ENCODE measurements at places on chromosomes 13 and 19.
A peak's percentile ranks its signal among the peaks of the same experiment; 100 is the strongest.

GRCh38 chr13:61989978-61990377 lies 574.3 kb upstream of the PCDH20 start:
- DNase-seq = no peak

DNA sequence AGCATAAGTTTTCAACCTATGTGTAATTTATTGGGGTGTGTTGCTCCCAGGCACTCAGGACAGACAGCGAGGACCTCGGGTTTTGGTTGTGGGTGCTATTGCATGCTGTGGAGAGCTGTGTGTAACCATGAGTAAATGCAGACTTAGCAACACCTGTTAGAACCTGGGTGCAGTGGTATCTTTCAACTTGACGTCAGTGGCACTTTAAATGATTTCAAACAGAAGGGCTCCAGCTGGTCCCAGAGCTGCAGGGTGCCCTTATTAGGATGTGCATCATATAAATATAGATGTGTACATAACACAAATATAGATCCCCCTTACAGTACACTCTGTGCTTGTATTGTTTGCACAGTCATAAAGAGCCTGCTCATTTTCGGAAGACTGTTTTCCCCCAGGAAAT lies 228.3 kb upstream of the IRS2 start:
- no peak for DNase-seq

GRCh38 chr13:92864584-92865284 lies 361.9 kb upstream of the GPC6 start:
- DNase-seq = no peak

DNA sequence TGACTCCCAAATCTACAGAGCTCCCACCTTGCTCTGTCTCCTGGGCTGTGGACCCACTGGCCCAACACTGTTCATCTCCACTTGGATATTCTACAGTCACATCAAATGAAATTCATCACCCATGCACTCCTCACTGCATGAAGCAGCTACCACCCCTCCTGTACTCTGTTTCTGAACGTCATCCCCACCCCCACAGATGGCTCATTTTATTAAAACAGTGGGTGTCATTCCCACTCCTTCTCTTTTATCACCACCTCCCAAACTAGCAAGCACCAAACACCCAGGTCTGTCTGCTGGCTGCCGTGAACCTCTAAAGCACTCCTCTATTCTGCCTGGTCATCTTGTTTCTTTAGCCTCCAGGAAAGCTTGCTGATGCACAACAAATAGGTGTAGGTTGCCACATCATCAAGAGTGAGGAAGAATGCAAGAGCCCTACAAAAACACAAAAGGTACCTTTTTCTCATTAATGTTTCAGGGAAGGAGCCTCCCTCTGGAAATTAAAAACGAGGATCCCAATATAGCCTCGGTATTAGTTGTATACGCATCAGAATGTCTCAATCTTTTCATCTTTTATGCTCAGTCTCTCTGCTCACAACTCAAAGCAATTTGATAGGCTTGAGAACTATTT lies 91.8 kb downstream of the MIPEP start:
- DNase-seq = no peak

DNA sequence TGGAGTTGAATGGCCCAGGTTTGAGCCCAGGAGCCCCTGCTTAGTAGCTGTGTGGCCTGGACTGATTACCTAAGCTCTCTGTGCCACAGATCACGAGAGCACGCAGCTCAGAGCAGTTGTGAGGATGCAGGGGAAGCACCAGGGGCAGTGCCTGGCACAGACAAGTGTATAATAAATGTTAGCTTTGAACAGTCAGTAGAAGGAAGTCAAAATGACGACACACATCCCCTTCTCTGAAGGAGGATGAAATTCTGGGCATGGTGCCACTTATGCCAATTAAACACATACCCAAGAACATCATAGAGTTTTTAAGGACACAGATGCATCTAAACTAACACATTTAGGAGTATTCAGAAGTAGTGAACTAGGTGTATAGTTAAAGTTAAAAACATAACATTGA lies 24.9 kb upstream of the SIGLEC11 start:
- DNase-seq = no peak

DNA sequence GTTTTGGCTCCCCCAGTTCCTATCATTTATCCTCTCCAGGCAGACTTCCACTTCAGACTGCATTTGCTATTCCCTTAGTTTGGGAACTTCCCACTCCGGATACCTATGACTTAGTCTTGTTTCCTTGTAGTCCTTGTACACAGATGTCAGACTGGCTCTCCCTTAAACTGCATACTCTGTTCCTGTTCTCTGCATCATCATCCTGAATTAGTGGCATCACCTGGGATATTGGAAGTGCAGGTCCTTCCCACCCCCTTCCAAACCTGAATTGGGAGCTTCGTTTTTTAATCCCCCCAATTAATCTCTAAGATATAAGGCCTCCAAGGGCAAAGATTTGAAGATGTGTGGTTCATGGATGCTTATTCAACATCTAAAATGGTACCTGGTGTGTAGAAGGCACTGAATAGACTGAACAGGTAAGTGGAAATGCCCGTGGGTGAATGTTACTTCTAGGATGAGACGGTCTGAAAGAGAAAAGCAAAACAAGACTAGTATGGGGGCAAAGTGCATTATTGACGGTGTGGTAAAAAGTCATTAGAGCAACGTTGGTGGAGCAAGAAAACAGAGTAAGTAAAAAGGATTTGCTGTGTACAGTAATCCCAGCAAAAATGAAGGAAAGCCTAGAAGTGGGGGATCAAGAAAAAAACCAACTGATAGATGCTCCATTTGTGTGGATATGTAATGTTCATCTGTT lies 9.6 kb downstream of the MIR17HG start:
- no peak for DNase-seq

DNA sequence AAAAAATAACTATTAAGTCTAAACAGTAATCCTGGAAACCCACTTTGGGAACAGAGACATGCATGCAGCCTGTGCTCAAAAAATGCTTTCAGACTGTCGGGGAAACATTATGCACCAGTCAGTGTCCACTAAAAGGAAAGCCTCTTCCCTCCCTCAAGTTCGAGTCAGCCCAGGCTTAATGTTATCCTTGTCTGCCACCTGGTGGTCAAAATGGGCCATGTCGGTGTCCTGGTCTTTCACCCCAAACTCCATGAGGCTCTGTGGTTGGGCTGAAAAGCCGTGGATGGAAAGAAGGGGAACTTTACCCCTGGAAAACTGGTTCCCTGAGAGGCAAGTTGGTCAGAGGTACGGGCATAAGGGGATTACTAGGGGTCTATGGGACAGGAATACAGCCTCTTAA lies 88.4 kb upstream of the ZNF492 start:
- peak; percentile 64 for DNase-seq

GRCh38 chr19:15419413-15420025 lies 731 bp upstream of the AKAP8L start:
- DNase-seq = no peak

DNA sequence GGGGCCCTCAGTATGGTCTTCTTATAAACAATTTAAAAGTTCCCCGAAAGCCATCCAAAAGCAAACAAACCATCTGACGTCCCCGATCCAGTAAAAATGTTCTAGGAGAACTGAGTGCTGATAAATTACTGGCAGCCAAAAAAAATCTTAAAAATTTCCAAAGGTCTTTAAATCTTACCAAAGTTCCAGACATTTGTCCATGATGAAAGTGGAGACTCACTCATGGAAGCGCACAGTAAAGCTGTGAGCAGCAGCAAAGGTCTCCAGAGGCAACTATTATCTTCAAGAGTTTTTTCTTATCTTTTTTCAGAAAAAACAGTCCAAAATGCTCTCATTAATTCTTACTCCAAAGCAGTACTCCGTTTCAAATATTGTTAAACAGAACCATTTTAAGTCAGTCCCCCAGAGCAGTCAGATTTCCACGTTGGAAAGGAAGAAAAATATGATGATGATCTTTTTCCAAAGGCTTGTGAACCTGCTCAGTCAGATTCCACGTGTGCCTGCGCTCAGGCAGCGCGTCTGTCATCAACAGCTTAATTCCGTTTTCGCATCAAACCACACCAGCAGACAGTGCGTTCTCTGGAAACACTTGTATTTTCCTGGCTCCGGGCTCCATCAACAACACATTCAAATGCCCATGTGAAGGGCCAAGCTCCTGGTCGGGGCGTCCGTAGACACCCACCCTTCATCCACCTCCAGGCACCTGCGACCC lies 85.4 kb downstream of the COL4A1 start:
- no peak for DNase-seq

- DNase-seq = no peak
Measured at GRCh38 chr19:13997631-13997962, 8.5 kb downstream of the RFX1 start.

DNA sequence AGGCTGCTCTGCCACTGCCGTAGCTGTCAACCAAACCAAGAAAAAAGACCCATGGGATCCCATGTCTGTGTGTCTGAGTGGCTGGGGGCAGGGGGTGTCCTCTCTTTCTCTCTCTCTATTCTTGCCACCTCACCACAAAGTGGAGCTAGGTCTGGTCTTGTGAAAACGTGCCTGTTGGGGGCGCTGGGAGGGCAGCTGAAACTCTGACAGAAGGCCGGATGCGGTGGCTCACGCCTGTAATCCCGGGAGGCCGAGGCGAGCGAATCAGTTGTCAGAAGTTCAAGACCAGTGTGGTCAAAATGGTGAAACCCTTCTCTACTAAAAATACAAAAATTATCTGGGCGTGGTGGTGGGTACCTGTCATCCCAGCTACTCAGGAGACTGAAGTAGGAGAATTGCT lies 29.2 kb downstream of the ZNF146 start:
- no peak for DNase-seq

DNA sequence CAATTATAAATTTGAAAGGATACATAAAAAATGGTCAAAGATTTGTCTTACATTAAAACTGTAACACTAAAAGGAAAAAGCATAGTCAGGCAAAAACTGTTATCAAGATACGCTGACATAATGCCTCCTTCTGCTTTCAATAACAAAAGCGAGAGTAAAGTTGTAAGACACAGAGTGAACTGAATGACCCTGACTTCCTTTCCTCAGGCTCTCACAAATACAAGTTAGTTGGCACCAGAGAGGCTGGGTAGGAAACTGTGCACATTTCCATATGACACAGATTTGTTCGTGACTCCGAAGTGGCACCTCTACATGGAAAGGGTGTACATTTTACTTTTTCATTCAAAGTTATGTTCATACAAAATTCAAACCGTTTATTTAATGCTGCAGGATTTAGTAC lies 15.4 kb downstream of the FGF14 start:
- no peak for DNase-seq

Data from hematopoietic multipotent progenitor cell treated with erythropoietin and hydrocortisone succinate and interleukin-3 and kit ligand, for 6 days (in vitro differentiated cells).